ENCODE measurements at places on chromosomes 13 and 19. TPM values are rescaled to one million over a fixed set of nuclear protein-coding genes. Genes with fewer than 3 reads are reported as not detected.

- DNase-seq: no peak
Observed at GRCh38 chr13:76725211-76725610, 161.0 kb downstream of the KCTD12 start.

- DNase-seq: peak; percentile 75
Observed at GRCh38 chr13:110306960-110307766, at the start of the genes COL4A1 and COL4A2. Gene COL4A1, minus strand, starts transcription at chr13:110307157. Its CDS starts 130 bp downstream, at chr13:110307027. Gene COL4A2, plus strand, starts transcription at chr13:110307284. Its CDS starts 620 bp downstream, at chr13:110307904.

The SLC1A5 gene
- 365 TPM for total RNA-seq

DNA sequence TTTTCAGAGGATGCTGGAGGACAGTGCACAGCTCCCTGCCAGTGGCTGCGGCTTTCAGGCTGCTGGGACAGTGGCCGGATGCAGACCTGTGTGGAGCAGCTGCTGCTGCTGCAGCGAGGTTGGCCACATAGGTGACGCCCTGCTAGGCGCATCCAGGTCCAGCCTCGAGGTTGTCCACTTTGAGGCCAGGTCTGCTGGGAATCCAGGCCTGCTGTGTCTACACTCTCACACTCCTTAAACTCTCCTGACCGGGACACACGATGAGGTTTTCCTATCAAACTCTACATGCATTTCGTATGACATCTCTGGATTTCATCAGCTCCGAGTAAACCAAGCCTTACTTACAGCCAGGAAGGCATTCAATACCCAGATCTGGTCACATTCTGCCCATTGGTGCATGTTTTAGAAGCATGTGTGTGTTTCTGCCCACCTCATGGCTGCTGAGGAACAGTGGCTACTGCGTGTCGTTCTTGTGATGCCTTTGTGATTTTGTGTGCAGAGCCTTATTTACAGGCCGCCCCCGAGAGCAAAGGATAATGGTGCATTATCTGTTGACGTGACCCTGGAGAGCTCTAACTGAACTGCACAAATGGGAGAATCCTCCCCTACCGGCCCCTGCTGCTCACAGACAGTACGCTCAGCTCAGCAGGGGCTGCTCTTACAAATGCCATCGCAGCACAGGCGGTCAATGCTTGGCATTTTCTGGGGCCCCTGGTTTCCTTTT is 12.3 kb upstream of the MCF2L start:
- no peak for DNase-seq

The ZNF763 gene
- 1.1 TPM for total RNA-seq

GRCh38 chr13:39250440-39250839 is 212.2 kb downstream of the NHLRC3 start:
- no peak for DNase-seq

All from mammary epithelial cell (primary cell).